Lower leg skin (tissue), 4 donors: ENCODE measurements at places on chromosomes 4 and X. TPM values are rescaled to one million over a fixed set of nuclear protein-coding genes. Genes with fewer than 3 reads are reported as not detected.

The MAMLD1 gene
- total RNA-seq, result 1.9 TPM

The TRAPPC2 gene
- 16.1 TPM for total RNA-seq

The MAGED4 gene
- 3.2 TPM for total RNA-seq

The TEX13D gene
- total RNA-seq, result not detected

The FAM149A gene
- 1.6 TPM for total RNA-seq
